Uterus (tissue), 4 donors: ENCODE measurements at places on chromosomes 1 and 21.
A peak's percentile ranks its signal among the peaks of the same experiment; 100 is the strongest.

DNA sequence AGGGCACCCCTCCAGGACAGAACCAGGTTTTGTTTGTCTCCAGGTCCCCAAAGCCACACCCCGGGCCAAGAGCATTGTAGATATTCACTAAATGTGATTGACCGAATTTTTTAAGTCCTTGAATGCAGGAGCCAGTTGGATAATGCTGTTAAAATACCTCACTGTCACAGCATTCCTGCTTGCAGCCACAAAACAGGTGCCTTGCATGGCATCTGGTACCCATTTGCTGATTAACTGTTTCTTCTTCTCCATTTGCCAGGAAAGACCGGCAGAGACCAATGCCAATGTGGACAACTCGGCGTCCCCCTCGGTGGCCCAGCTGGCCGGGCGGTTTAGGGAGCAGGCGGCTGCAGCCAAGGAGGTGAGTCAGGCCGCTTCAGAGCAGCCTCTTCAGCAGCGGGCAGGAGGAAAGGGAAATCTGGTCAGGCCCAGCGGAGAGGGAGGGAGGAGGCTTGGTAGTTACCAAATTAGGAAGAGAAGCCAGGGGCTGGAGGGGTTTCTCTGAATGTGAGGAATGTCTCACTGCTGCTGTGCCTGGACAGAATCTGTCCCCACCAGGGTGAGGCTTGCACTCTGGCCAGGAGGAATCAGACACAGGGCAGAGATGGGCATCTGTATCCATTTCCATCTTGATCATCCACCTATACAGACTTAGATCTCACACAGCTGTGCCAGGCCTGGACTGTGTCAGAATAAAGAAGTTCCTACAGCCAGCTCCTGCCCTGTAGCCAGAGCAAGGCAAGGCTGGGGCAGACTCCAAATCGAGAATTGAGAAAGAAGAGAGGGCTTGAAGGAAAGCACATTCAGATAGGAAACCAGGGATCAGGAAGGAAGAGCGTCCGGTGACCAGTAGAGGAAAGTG is 37.9 kb upstream of the MPZL1 start:
- H3K36me3 ChIP-seq, result no peaks in the 10 kb centered on the region
- H3K27me3 ChIP-seq, result no peaks in the 10 kb centered on the region
- H3K27ac ChIP-seq, result peak overlapping the region; percentile 38
- peak; percentile 39 for DNase-seq
- no peaks in the 10 kb centered on the region for H3K4me1 ChIP-seq

- no peaks in the 10 kb centered on the region for H3K36me3 ChIP-seq
- peaks cover 6% of the 10 kb centered on the region for H3K4me1 ChIP-seq
- H3K4me3 ChIP-seq, result no peak overlapping the region
- peak; percentile 38 for DNase-seq
- peak overlapping the region; percentile 61 for H3K27ac ChIP-seq
These were observed 15.2 kb upstream of the SRP9 start for GRCh38 chr1:225762444-225762843.

- no peaks in the 10 kb centered on the region for H3K36me3 ChIP-seq
- no peak for DNase-seq
- H3K27me3 ChIP-seq, result no peaks in the 10 kb centered on the region
- peaks cover 19% of the 10 kb centered on the region for H3K4me1 ChIP-seq
- peak overlapping the region; percentile 88 for H3K27ac ChIP-seq
These were observed 54.6 kb upstream of the ECE1 start for GRCh38 chr1:21344750-21345443.

GRCh38 chr1:213724640-213725536 is 262.9 kb upstream of the PROX1 start:
- peak; percentile 18 for DNase-seq
- no peaks in the 10 kb centered on the region for H3K36me3 ChIP-seq
- no peak overlapping the region for H3K27ac ChIP-seq

DNA sequence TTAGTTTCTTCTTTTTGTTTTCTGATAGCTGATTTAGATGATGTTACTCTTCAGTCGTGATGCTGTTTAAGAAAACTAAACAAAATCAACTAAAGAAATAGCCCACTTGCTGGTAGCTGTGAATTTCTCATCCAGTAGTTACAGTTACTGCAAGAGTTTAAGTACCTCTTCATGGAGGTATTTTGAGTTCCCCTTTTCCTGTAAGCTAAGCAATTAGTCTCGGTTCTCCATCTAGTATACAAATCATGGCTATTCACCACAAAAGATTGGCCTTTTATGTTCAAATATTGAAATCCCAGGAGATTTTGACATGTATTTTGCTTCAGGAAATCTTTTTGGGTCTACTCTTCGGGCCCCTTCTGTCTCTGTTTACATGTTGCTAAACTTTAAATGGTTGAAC is 31.1 kb downstream of the HUNK start:
- no peak for DNase-seq
- H3K36me3 ChIP-seq, result no peaks in the 10 kb centered on the region
- no peak overlapping the region for H3K4me3 ChIP-seq
- H3K27me3 ChIP-seq, result no peaks in the 10 kb centered on the region
- no peak overlapping the region for H3K27ac ChIP-seq
